ENCODE measurements at places on chromosomes 4 and X.
A peak's percentile ranks its signal among the peaks of the same experiment; 100 is the strongest.

DNA sequence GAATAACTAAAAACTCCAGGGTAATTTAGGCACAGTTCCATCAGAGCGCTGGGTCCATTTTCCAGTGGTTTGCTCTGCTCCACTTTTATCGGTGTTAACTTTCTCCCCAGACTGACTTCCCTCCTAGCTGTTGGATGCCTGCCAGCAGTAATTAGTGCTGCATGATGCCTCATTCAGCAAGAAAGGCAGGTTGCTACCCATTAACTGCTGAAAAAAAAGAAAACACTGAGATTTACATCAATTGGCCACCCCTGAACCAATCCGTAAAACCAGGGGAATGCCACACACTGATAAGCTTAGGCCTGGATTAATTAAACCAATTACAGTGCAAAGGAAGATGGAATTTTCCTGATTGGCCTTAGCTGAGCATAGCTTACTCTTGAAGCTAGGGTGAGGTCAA lies 182.4 kb upstream of the CXXC4 start:
- no peak for ATAC-seq

DNA sequence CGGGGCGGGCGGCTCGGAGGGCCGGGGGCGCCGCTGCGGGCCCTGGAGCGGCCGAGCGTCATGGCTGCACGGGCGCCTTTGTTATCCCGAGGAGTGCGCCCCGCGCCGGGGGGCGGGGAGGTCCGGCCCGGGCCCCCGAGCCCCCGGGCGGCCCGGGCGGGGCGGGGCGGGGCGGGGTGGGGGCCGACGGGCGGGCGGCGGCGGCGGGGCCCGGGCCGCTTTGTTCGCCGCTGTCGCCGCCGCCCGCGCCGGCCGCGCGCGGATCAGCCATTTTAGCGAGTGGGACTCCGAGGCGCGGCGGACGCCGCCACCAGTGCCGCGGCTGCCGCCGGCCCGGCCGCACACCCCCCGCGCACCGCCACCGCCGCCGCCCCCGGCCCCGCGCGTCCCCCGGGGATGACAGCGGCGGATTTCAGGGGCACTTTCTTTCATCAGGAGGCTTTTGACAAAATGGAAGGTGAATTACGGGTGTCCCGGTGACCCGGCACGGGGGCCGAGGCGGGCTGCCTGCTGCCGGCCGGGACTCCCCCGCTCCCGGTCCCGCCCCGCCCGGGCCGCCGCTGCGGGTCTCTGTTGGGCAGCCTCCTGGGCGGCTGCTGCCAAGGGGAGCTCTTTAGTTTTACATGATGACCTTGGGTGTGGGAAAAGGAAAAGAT lies 1.2 kb downstream of the HMGB3 start:
- ATAC-seq, result no peak

GRCh38 chrX:93580634-93581033 lies 92.7 kb downstream of the NAP1L3 start:
- no peak for ATAC-seq

GRCh38 chr4:187826725-187827124 lies 168.8 kb upstream of the ZFP42 start:
- ATAC-seq, result no peak

- peak; percentile 85 for ATAC-seq
Observed at GRCh38 chr4:141307241-141307689, 86.6 kb downstream of the ZNF330 start.

- ATAC-seq, result no peak
Observed at GRCh38 chr4:67931256-67931655, 32.0 kb downstream of the TMPRSS11A start.

DNA sequence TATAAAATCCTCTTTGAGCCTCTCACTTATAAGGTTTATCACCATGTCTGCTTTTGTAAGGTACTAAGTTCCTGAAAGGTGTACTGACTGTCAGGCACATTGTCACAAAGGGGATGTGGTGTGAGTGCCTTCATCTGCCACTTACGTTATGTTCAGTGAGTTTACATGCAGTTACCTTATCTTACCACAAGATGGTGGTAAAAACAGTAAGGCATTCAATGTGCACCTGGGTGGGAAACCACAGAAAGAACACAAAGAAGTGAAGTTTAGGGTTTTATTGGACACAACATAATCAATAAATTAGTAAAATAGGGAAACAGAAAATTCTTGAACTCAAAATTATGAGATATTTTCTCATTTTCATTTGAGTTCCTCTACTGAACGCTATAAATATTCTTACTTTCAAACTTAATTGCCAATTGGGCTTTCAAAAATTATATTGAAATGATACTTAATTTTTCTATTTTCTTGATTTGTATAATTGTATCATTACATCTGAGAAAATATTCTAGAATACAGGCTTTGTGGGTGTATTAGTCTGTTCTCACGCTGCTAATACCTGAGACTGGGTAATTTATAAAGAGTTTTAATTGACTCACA lies 650.8 kb downstream of the PCDH7 start:
- no peak for ATAC-seq

DNA sequence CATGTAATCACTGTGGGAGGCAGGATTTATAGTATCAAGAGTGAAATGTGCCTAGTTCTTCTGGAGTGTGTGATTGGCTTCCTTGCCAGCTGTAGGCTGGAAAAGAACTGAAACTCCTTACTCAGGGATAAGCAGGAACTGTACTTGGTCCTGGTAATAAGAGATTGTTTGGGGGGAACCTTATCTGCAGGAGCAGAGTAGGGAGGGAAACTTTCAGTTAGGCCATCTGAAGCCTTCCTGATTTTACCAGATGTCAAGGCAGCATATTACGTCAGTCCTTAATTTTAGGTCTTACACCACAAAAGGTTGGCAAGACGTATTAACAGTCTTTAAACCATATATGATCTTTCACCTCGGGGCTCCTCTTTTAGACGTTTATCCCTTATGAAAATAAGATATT lies 231.5 kb upstream of the FMR1 start:
- ATAC-seq, result no peak

GRCh38 chrX:45872480-45872879 lies 671.8 kb upstream of the DIPK2B start:
- no peak for ATAC-seq

Measured in activated CD4-positive, CD25-positive, alpha-beta regulatory T cell treated with anti-CD3 and anti-CD28 coated beads, Interleukin-2, amount 50 U/mL, for 24 hours (primary cell).